ENCODE measurements at places on chromosomes 4 and X.

GRCh38 chr4:156322592-156322991, 368.9 kb upstream of the CTSO start:
- no peak for DNase-seq

- DNase-seq, result no peak
Observed at GRCh38 chrX:65744965-65745364, 77.5 kb downstream of the MSN start.

DNA sequence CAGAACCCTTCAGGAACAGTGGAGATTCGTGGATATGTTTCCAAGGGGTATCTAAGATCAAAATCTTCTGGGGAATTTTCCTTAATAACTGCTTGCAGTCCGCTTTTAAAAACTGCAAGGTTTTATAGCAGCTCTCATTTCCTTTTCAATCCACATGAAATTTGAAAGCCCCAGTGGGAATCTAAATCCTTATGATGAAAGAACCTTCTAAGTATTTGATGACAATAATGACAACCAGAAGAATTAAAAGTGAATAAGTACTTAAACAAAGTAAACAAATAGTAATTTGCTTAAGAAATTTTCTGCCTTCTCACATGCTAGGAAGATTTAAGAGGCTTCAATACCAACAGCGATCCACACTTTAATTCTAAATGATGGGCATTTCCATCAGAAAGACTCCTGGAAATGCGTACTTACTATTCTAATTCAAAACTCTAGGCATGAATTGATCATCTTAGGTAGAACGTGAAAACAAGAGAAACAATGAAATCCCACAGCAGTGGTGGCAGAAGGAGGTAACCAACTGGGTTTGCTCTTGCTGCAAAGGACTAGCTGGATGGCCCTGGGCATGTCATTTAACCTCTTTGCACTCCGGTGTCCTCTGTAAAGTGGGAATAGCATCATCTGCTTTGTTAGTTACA, 37.6 kb upstream of the S100G start:
- no peak for DNase-seq

DNA sequence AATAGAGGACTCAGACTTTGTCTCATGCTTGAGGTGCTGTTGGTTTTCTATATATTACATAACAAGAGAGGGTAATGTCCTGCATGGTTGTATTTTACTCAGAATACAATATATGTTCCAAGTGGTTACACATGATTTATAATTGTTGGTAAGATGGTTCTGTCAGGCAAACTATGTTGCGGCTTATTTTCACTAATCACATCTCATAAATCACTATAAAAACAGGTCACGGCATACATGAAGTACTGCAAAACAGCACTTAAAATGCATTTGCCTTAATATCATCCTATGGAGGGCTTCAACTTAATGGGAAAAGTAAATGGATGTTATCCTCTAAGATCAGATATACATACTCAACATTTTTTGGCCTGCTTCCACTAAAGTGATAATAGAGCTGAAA, 246.0 kb upstream of the ARSJ start:
- DNase-seq, result peak; percentile 19

- no peak for DNase-seq
Observed at GRCh38 chrX:56113785-56114436, 118.2 kb upstream of the KLF8 start.

Measured in NCI-H1436 (cell line).